ENCODE measurements at places on chromosomes 7 and 10.
A peak's percentile ranks its signal among the peaks of the same experiment; 100 is the strongest.

DNA sequence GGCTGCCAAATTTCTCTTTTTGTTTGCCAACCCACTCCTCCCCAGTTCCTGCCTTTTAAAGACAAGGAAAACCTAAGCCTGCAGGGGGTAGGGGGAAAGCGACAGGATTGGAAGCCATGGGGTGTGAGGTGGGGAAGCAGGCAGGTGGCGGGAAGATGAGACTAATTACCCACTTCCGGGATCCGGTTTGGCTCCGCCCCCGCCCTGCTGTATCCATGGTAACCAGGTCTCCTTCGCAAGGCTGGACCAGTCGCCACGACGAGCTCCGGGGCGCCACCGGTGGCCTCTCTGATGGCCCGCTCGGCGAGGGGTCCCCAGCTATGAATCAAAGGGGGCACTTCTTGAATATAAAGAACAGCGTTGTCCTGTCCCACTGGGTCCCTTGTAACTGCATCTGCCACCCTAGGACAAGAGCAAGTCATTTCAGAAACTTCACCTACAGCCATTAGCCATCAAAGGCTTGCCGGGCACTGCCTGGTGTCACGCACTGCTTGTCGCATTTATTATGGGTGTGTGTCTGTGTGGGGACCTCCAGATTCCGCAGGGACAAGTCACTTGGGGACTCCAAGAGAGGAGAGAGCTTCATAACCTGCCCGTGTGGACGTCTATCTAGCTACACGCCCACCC is 55.4 kb upstream of the LMTK2 start:
- DNase-seq: peak; percentile 6

GRCh38 chr7:127901895-127902703 is 129.1 kb downstream of the LRRC4 start:
- no peak for DNase-seq

- no peak for DNase-seq
These were observed 16.2 kb downstream of the BPGM start for GRCh38 chr7:134662871-134663205.

- DNase-seq: no peak
These were observed 229.1 kb downstream of the BAMBI start for GRCh38 chr10:28906415-28906814.

- no peak for DNase-seq
These were observed 64.2 kb downstream of the CUL2 start for GRCh38 chr10:35025916-35026315.

DNA sequence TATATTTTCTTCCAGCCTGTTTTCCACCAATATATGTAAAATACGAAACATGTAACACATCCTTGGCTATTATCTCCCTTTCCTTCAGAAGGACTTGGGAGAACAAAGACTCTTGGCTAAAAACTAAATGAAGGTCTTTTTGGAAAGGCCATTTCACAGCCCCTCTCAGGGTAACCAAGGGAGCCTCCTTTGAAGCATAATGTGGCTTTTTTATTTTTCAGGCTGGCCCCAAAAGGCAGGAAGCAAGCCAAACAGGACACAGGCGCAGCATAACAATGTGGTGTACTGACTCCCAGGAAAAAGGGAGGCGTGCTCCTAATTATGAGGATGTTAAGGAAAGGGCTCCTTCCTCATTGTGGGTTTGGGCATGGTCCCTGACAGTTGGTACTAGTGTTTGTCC is 30.3 kb upstream of the CCSER2 start:
- no peak for DNase-seq

DNA sequence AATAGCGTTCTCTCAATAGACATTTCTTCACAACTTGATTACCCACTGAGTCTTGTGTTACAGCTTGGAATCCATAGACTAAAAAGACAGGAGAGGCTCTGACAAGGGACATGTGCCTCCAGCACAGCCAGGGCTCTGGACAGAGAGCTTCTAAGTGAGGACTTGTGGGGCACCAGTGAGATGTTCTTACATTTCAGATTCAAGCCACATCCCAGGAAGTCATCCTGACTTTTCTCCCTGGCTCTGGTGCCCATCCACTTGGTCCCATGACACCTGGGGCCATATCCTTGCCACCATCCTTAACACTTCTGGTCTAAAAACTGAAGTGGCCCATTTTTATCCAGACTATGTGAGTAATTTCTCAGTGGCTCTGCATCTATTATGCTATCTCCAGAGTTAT is 440.1 kb downstream of the TCERG1L start:
- no peak for DNase-seq

- no peak for DNase-seq
These were observed 70.3 kb upstream of the NANOS1 start for GRCh38 chr10:118958984-118959925.
